Stimulated activated CD4-positive, alpha-beta T cell treated with anti-CD3 and anti-CD28 coated beads, Interleukin-1b, Interleukin-23, amount 100 ng/mL, for 1 hour (primary cell): ENCODE measurements at places on chromosomes 3 and 15.

- DNase-seq = no peak
Measured at GRCh38 chr3:148077318-148077923, 620.3 kb upstream of the AGTR1 start.

DNA sequence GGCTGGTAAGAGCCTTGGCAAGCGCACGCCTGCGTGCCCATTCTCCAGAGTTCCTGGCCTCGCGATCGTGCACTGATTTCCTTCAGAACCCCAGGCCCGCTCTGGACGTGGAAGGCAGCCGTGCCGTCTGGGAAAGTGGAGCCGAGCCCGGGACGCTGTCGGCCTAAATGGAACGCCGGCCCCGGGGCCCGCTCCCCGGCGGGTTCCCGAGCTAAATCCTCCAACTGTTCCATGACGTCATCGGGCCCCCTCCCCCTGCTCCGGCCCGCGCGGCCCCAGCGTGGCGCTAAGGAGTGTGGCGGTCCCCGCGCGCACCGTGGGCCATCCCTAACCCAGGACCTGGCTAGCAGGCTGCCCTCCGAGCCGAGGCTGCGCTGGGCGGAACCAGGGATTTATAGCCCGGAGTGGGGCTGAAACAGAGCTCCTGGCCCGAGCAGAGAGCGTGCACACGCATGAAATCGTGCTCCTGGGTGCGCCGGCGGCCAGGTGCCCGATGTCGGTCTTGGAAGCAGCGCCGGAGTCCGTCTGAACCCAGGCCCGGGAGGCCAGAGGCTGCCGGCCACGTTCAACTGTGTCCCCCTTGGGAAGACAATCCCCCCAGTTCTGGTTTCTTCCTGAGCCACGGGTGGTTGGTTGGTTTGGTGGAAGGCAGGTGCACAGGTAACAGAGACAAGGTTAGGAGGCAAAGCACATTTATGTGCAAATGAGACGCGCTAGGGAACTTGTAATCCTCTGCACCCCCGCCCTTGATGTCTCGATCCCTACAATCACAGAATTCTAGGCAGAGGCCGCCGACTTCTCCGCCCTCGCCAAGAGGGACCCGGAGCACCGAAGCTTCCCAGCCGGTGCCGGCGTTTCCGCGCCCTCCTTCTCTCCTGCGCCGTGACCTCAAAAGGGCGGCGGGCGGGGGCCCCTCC, 84.9 kb upstream of the ETV5 start:
- no peak for DNase-seq

DNA sequence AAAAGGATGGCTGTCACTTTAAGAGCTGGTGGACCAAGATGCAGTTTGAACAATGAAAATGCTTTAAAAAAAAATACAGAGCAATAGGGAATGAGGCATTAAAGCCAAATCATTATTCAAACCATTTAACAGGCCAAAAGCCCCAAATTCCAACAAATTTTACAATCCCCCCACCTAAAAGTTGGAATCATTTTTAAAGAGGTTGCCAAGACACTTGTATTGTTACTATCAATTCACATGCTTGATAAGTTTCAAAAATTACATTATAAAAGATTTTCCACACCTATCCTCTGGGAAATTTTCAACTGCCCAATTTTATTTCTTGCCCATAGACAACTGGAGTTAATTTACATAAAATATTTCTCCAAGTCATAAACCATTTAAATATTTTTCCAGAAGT, 192.3 kb upstream of the ARHGEF26 start:
- no peak for DNase-seq

DNA sequence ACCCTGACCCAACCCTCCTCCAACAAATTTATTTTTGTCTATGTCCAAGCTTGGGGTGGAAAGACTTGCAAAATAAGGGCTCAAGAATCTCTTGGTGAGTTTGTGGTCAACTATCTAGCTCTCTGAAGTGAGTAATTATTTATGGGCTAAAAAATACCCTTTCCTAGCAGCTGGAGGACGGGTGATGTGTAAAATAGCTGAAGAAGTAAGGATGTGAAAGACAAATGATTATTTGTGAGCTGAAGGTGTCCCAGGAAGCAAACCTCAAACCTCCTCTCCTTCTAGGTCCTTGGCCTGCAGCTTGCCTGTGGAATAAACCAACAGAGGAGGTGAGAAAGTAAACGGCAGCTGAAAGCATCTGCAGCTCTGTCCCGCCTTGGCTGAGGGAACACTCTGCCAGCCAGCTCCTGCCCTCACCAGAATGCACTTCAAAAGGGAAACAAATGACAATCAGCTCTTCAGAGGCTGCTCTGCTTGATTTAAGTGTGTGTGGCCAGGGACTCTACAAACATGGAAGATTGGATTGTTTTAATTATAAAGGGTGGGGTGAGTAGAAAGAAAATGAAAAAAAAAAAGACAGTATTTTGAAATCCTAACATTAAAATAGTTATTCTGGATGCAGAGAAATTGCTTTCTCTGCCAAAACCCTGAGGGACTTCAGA, 60.3 kb downstream of the TM4SF4 start:
- no peak for DNase-seq

DNA sequence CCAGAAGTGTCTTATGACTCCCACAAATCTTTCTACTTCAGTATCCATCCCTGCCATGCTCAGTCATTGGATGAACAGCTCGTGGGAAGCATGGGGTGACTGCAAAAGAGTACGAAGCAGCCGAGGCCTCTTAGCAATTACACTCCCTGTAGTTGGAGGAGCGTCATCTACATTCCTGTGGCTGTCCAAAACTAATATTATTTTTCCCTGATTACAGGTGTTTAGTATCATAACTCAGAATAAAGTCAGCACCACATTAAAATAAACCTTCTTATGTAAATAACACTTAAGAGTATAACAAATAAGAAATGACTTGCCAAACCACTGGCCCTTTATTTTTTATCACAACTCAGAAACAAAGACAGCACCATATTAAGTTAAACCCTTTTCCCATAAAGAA, 141.5 kb downstream of the PLOD2 start:
- no peak for DNase-seq

- no peak for DNase-seq
Measured at GRCh38 chr3:183808355-183808754, 17.0 kb downstream of the MAP6D1 start.

DNA sequence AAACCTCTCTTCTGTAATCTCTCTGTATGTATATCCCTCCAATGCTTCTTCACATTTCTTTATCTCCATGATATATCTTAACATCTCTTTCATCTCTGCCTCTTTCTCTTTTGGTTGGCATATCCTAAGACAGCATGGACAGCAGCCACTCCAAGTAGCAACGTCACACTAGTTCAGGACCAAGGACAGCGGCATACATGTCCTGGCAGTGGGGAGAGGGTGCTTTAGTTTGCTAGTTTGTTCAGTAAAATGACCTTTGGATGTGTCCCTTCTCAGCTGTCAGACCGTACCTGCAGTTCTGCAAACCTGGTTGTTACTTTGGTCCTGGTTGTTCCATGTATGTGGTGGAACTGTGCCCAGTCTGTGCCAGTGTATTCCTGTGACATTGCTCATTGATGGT, 225.6 kb upstream of the ROPN1 start:
- DNase-seq = no peak

- DNase-seq = no peak
Measured at GRCh38 chr15:95541301-95541700, 789.2 kb upstream of the NR2F2 start.

- DNase-seq = no peak
Measured at GRCh38 chr15:92025706-92026270, 172.3 kb downstream of the SLCO3A1 start.

DNA sequence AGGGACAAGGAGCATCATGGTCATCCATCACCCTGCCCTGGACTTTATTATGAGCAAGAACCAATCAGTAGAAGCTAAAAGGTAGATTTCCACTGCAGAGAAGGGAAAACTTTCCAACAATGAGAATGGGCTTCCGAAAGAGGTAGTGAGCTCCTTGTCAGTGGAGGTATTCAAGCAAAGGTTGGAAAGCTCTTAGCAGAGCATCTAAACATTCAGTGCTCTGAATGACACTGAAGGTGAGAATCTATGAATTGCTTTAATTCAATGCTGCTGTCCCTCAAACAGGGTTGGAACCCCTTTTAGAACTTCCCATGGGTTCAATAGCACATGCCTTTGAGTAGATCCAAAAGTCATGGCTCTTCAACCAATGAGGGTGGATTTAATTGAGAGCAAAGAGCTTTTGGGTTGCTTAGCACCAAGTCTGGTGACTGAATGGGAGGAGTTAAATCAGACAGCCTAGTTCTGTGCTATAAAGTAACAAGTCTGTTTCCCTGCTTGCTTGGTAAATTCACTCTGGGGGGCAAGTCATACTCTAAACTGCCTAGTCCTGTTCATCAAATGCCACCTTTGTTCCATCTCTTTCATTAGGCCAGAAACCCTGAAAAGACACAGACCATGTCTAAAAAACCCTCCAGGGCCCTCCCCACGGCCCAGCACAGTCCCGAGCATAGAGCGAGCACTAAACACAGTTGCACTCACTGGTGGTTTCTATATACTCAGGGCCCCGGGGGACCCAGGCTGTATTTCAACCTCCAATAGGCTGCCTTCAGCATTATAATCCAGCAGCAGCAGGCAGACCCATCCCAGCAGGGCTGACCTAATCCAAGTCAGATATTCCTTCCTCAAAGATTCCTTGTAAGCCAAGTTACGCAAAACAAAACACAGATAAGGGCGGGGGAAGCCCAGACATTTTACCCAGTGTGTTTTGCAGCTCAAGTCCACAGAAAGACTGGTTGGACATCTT, 161.2 kb downstream of the MEGF11 start:
- no peak for DNase-seq

GRCh38 chr3:44861412-44862225, at the start of gene TMEM42:
TSS of gene TMEM42 (plus strand) at chr3:44861912. CDS start at chr3:44861925, 13 bp downstream.
- peak; percentile 67 for DNase-seq

DNA sequence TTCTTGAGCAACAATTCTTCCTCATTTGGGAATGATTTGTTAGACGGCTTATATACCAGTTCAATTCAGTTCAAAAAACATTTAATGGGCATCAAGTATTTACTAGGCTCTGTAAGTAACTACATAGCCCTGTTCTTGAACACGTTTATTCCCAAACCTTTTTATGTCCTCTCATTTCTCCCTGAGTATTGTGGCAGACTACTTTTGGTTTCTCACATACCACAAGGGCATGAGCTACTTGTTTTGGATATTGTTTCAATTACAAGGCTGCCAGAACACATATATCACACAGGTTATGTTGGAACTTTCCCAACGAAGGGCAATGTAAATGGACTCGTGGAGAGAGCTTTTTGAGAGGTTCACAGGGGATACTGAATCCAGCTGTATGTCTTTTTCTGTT, 363.8 kb upstream of the NAALADL2 start:
- no peak for DNase-seq

DNA sequence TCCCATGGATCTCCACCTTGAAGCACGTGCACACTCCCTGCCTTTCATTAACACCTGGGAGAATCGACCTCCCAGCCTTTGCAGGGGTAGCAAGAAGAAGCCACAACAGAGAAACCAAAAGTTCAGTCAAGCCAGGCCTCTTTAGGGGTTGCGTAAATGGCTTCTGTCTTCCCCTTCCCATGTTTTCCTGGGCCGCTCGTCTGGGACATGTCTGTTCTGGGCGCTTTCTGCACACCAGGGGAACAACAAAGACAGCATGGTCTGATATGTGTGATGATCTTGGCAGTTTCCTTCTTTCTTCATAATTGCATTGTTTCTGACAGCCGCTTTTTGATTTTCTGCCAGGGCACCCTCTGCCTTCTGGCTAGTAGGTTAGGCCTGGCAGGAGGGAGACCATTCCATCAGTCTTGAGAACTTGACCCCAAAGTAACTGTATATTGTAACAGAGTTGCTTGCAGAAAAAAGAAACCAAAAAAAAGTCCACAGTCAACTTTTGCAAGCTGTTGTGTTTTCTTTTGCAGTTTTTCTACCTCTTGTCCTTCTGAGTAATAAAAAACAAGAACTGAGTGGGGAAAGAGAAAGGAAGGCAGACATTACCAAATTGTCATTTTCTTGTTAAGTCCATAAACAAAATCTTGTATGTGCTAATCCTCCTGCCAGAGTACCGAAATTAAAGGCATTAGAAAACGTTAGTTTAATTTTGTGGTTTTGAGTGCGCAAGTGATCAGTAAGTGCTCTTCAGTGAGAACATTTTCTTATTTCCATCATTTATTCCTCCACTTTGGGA, 56.0 kb upstream of the FURIN start:
- no peak for DNase-seq

DNA sequence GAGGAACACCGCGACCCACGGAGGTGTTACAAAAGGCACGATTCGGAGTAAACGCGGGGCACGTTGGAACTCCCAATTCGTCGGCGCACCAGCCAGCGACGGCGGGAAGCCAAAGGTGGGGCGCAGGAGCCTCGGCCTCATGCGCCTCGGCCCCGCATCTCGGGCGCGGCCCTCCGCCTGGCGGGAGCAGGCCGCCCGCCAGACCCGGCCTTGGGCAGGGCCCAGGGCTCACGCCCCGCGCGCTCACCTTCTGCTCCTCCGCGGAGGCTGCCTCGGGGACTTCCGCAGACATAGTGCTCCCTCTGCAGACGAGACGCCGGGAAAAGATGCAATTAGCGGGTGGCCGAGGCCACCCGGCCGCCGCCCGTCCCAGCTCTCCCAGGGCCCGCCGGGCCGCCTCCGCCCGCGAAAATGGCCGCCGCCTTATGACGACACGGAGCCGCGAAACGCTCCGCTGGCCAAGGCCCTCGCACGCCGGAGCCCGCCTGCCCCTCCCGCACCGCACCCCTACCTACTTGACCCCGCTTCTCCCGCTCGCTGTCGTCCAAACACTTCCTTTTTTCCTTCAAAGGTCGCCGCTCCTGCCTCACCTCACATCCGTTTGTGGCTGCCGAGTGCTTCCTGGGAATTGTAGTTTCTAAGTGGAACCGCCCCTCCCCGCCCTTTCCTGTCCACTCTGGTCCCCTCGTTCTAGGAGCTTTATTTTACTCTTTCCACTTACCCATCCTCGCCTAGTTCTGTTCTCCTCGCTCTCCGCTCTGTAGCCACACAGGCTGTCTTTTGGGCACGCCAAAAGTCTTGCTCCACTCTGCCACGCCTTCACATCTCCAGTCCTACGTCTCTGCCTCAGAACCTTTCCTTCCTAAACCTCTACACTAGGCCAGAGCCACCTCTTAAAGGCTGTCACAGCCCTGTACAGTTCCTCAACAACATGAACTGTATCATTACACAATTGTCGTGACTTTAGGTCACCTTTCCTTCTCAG, at the start of gene ARPP19:
ARPP19 (minus strand) TSS at position 430 of the 985 bp plus-strand sequence; CDS start at position 292, 138 bp downstream.
- DNase-seq = peak; percentile 48

DNA sequence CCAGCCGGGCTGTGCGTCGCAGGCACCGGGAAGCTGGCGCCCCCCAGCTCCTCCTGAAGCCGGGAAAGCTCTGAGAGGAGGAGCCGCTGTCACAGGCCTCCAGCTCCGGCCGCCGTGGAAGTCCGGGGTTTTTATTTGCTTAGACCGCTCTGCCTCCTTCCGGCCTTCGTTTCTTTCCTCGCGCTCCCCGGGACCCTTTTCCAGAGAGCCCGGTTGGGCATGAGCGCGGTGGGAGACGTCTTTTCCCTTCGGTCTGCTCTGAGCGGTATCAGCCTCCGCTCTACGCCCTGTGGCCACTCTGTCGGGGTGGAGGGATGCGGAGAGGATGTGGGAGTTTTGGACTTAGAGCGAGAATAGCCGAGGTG, 559 bp downstream of the SENP5 start:
- DNase-seq = no peak

- DNase-seq = no peak
Measured at GRCh38 chr3:58496206-58496857, 4.4 kb downstream of the KCTD6 start.
